ENCODE measurements at places on chromosomes 16 and 17.

DNA sequence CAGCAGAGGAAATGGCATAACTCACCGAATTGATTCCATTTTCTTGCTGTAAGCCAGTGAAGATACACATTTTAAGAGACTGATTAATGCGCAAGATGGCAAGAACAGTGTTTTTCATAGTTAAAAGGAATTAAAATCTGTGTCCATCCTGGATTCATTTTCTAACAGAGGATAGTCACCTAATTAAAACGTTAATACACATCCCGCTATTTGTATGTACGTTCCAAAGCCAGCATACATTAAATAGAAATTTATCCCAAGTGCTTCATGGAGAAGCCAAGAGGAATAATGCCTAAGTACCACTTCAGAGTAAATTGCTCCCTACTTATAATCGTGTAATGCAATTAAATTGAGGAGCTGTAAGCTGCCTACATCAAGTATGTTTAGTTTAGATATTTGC lies 49.9 kb downstream of the RBFOX1 start:
- DNase-seq, result no peak

GRCh38 chr16:29030086-29030840 lies 45.4 kb downstream of the LAT start:
- no peak for DNase-seq

DNA sequence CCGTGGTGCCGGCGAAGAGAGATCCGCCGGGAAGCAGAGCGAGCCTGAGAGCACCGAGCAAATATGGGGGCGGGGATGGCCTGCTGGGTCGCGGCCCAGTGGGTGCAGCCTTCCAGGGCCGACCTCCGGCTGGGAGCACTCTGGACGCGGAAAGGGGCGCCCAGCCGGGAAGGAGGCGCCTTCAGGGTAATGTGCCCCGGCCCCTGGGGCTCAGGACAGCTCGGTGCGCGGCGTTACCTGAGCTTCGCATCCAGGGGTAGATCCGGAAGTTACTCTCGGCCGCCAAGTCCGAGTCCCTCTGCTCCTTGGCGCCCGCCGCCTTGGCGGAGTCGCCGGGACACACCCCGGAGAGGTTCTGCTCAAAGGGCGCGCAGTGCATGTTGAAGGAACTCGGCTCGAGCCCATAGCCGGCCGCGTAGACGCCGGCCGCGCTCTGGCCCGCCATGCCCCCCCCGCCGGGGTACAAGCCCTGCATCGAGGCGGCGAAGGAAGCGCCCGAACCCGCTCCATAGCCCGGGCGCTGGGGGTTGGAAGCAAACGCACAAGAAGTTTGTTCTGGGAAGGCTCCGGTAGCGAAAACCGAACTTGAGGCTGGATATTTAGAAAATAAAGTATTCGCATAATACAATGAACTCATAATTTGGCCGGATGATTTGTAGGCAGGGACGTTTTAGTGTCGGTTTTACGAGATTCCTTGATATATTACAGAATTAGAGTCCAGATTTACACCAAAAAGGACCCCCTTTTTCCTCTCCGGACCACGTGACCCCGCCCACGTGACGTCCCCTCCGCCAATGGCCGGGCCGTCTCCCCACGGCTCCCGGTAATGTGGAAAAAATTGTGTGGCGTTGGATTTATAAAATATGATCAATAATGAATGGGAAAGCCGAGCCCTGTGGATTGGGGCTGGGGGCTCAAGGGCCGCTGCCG lies at the start of gene HOXB7:
Gene HOXB7 (minus strand): TSS at position 736 of the 930 bp plus-strand sequence. CDS start 99 bp downstream, at position 637.
- peak; percentile 70 for DNase-seq

DNA sequence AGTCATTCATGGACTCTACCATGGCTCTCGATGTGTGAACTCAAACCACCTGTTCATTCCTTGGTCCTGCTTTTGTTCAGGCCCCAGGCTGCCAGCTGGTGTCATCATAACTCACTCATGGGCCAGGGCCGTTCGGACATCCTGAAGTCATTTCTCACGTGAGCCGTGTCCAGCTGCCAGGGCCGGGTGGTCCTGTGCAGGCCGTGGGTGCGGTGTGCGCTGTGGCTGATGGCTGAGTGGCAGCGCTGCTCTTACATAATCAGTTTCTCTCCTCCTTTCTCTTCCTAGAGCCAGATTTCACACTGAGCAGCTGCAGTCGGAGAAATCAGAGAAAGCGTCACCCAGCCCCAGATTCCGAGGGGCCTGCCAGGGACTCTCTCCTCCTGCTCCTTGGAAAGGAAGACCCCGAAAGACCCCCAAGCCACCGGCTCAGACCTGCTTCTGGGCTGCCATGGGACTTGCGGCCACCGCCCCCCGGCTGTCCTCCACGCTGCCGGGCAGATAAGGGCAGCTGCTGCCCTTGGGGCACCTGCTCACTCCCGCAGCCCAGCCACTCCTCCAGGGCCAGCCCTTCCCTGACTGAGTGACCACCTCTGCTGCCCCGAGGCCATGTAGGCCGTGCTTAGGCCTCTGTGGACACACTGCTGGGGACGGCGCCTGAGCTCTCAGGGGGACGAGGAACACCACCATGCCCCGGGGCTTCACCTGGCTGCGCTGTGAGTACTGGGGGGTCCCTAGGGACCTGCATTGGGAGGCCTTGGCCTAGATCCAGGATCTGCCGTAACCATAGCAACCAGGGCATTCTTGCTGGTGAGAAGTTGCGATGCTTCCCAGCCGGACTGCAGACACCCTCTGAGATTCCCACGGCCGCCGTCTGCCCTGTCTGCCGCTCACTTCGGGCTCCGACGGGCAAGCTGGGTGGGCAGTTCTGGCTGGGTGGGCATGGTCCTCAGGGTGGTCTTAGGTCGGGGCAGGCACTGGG lies at the start of gene IL34:
Gene IL34 (plus strand): TSS at position 300 of the 982 bp plus-strand sequence. CDS start 389 bp downstream, at position 689.
- no peak for DNase-seq

GRCh38 chr17:7184647-7185046 lies 5.5 kb upstream of the ASGR1 start:
- DNase-seq, result no peak

DNA sequence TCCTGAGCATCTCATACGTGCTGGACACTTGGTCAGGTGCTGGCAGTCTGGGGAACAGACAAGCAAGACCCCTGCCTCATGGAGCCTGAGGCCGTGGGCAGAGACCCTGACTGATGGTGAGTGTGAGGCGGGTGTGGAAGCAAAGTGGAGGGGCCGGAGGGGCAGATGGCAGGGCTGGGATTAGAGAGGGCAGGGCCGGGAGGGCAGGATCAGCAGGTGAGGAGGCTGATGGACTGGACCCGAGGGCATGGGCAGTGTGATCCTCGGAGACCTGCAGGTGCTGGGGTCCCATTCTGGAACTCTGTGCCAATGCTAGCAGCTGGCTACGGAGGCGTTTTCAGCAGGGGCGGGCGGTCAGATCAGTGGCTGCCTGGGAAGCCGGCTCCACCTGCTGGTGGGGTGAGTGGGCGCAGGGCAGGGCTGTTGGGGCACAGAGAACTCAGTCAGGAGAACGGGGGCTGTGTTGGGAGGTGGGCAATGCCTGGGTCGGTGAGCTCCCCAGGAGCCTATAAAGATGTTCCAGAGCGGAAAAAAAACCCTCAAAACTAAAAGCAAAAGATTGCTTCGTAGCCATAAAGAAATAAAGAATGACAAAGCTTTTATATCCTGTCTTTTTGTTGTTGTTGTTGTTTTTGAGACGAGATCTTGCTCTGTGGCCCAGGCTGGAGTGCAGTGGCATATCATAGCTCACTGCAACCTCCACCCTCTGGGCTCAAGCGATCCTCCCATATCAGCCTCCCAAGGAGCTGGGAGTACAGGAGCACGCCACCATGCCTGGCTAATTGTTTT lies 8.9 kb upstream of the C16orf74 start:
- DNase-seq, result no peak

DNA sequence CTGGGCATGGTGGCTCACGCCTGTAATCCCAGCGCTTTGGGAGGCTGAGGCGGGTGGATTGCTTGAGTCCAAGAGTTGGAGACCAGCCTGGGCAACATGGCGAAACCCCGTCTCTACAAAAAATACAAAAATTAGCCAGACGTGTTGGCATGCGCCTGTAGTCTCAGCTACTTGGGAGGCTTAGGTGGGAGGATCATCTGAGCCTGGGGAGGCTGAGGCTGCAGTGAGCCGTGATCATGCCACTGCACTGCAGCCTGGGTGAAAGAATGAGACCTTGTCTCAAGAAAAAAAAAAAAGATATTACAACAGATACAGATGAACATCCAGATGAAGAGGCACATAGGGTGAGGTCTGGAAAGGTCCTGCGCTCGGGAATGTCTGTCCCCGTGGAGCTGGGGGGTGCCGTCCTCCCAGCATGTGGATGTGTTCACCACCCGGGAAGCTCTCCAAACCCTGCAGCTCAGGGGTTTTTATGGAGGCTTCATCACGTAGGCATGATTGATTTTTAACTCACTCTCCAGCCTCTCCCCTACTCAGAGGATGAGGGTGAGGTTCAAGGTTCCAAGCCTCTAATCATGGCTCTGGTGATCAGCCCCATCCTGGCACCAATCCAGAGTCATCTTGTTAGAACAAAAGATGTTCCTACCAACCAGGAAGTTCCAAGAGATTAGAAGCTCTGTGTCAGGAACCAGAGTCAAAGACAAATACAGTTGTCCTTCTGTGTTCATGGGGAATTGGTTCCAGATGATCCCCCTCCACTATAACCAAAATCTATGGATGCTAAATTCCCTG lies 85.0 kb upstream of the DNAJA2 start:
- DNase-seq, result no peak

GRCh38 chr17:74567397-74567796 lies at the start of gene CD300H:
CD300H (minus strand) TSS chr17:74567509.
- no peak for DNase-seq

- no peak for DNase-seq
These were observed 27.7 kb downstream of the WWOX start for GRCh38 chr16:78127130-78127529.

GRCh38 chr16:55274391-55274790 lies 49.6 kb upstream of the IRX6 start:
- DNase-seq, result no peak

DNA sequence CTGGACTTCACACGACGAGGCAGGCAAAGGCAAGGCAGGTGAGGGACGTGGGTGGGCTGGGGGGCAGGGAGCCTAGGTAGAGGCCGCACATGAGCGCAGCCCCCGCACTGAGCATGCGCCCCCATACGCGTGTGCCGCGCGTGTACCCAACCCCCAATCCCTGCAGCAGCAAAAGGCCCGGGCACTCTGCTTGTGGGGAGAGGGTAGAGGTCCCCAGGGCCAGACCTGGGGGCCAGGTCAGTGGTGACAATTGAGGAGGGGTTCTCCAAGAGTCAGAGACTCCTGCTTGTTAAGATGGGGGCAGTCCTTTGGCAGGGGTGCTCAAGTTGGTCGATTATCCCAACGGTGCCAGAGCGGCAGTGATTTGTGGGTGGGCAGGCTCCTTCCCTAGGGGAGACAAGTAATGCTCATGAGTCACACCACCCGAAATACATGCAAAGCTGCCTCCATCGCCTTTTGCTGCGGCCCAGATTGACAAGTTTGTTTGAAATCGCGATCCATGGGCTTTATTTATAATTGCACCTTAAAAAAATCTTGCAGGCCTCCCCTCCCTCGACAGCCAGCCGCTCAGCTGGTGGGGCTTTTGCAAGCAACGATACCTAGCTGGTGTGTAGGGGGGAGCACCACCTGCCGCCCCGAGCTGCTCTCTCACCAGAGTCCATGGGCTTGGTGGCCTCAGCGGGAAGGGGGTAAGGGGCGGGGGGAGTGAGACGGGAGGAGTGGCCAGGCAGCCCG lies 1.1 kb upstream of the GIT1 start:
- no peak for DNase-seq

DNA sequence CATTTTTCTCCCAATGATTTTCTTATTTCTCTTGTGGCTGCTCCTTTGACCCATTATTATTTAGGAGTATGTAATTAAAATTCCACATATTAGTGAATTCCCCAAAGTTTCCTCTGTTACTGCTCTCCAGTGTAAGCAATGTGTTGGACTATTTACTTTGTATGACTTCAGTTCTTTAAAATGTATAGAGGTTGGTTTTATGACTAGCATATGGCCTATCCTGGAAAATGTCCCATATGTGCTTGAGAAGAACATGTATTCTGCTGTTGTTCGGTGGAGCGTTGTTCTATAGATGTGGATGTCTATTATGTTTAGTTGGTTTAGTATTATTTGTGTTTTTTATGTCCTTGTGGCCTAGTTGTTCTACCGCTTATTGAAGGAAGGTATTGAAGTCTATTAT lies 6.0 kb upstream of the NT5M start:
- no peak for DNase-seq

DNA sequence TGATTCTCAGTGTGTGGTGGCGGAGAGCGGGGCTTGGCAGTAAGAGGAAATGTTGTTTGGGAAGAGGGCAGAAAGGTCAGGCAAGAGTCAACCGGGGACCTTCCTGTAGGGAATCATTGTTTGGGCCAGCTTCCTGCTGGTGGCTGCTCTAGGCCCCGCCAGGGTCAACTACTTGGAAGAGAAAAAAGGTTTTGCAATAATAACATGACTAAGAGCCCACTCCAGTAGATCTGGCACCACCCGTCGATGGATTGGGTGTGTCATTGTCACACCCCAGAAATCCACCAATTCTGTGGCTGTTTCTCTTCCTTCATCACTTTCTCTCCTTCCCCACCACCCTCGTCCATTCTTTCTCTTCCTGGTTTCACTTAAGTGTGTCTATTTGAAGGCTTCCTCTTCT lies 4.2 kb upstream of the KRT24 start:
- no peak for DNase-seq

DNA sequence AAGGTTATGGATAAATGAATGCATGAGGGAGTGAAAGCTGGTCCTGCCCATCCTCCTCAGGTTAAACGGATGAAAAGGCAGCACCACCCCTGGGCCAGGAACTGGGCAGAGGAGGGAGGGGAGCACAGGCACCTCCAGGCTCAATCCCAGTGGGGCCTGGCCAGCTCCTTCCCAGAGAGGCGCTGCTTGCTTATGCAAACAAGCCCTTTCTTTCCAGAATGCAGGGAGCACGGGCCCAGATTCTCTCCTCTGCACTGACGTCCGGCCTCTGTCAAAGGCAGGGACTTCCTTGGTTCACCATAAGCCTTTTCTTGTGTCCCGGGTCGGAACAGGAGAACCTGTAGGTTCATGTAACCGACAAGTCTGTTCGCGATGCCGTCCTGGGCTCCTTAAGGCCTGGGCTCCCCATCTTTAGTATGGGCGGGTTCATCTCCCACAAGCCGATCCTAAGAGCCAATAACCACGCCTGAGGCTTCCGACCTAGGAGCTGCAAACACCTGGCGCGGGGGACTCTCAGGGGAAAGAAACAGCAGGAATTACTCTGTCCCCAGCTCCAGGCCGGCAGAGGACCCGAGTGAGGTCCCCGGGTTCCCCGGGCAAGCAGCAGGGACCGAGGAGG lies 16.3 kb downstream of the ENPP7 start:
- no peak for DNase-seq

DNA sequence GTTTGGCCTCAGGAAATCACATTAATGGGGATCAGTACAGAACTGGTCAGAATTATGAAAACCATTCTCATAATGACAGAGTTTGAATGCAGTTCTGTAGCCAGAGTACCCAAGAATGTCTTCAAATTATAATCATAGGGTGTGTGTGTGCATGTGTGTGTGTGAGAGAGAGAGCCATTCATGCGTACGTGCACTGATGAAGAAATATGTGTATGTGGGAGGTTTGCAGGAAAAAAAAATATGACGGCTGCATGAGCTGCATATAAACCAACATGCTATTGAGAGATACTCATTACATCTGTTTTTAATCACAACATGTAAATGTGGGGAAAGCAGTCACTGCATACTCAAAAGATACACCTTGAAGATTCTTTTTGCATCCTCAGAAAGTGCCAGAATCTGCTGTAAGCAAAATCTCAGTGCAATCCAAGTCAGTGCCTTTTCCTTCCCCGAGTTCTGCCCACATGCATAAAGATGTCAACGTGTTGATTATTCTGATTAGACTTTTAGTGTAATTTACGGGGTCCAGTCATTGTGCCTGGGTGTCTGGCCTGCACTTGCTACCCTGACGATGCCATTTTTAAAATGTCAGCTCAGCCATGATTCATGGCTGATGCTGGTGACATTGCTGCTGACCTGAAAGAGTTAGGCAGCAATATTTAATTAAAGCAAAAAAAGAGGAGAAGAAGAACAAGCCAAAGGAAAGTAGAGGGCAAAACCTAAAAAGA lies 378.7 kb upstream of the ZFHX3 start:
- DNase-seq, result no peak
